ENCODE measurements at places on chromosomes 7 and 10.

DNA sequence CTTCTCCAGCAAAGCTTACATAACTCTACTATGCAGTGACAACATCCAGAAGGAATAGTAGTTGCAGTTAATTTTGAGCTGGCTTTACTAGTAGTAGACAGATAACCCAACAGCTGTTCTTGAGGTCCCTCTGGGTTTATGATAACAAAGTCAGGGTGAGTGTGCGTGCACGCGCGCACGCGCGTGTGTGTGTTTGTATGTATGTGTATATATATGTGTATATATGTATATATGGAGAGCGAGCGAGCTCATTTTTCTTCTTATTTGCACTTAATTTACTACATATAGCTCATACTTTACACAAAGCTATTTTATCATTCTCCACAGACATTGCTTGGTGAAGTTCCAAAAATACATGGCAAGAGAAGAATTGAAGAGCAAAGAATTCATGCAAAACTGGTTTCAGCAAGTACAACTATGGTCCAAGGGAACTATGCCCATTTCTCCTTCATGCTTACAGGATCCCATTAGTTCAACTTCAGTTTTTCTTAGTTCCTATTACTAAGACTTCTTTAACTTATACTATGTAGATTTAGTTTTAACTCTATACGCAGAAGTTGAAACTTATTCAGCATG lies 105.9 kb upstream of the TMEM168 start:
- no peak for DNase-seq

- no peak for DNase-seq
Measured at GRCh38 chr10:126029999-126030398, 133.6 kb downstream of the FANK1 start.

DNA sequence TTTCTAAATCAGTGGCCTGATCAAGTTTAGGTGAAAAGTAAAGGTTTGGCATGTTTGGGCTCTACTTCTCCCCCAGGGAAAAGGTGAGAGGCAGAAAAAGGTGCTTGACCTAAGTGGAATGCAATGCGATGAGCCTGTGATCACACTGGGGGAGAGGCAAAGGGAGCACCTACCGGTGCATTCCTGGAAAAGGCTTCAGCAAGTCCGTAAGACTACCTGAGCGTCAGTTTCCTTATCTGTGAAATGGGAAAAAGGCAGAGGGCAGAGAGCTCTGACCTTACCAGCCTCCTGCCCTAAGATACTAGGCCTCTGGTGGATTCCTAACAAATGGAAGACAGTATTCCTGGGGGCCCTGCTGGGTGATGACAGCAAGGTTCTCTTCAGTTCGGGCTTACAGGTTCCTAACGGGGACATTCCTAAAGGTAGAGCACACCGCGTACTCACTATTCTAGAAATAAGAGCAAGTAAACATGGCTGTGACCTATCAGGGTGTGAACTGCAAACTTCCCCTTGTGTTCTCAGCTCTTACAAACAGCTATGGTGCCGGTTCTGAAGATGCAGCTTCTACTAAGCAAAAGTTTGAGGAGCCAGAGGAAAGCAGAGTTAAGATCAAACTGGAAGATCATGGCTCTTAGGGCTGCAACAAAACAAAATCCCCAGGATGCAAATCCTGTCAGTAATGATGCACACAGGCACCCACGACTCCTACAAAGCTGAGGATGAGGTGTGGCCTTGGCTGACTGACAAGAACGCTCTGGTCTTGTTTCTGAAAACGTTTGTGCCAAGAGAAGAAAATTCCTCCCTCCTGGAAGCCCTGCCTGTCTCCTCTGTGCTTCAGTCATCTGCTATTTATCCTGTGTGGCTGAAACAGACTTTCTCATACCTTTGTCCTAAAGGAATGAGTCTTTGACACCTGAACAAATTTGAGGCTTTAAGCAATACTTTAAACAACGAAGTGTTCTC lies 13.3 kb upstream of the ACSL5 start:
- DNase-seq, result no peak

DNA sequence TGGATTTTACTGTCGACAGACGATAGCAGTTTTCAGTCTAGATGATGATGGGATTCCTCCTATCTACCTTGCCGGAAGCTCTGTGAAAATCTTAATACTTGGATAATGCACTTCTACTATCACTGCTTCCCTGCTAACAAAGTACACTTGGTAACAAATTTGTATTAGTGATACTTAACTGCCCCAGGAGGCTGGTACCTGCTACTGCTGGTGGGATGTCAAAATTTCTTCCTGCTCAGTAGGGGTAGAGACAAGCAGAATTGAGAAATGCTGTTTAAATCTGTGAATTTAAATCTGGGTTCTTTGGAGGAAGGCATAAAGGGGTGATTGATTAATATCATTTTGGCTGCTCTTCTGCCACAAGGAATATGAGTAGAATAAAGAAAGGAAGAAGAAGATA lies 99.8 kb upstream of the STRIP2 start:
- DNase-seq, result no peak

DNA sequence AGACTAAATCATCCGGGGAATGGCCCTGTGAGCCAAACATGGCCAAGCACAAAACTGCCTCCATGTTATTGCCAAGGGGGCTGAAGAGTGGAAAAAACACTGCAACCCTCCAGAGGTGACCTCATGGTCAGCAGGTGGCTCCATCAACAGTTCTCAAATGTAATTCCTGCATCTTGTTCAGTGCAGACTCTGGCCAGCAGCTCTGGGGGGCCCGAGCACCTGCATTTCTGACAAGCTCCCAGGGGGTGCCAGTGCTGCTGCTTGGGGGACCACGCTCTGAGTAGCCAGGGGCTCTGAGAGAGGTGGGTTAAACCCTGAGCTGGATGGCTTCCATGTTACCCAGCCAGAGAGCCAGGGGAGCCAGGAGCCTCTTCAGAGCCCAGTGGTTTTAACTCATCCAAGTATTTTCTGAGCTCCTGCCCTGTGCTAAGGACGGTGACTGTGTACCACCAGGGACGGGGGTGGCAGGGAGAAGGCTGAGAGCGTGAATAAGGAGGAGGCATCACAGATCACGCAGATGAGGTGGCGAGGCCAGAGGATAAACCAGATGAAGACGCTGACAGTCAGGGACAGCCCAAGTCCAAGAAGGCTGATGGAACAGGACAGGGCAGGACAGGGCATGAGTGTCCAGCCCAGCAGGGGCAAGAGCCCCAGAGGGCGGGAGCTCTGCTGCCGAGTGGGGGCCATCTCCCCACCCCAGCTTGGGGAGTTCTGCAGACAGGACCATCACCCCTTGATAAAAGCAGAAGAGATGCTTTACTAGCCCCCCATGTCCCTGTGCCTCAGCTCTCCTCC lies 52.9 kb downstream of the CLEC2L start:
- DNase-seq, result no peak

- DNase-seq, result no peak
Measured at GRCh38 chr10:24899571-24899970, 52.8 kb downstream of the PRTFDC1 start.

DNA sequence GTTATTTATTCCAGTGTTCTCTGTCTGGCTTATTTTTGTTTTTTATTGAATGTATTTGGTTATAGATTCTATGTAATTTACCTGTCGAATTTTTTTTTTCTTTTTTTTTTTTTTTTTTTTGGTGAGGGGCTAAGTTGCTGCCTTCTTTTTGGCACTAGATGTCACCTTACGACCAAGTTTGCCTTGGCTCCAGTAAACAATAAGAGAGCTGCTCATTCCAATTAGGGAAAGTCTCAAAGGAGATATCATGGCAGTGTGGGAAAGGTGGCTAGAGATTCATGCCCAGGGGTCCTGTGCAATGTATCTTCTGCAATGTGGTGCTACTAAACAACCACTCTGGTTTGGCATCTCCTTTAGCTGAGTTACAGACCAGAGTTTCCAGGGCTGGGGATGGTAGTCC lies 84.0 kb downstream of the PTPN20 start:
- DNase-seq, result peak; percentile 36

- peak; percentile 21 for DNase-seq
Measured at GRCh38 chr7:25260862-25261494, 32.7 kb upstream of the NPVF start.

DNA sequence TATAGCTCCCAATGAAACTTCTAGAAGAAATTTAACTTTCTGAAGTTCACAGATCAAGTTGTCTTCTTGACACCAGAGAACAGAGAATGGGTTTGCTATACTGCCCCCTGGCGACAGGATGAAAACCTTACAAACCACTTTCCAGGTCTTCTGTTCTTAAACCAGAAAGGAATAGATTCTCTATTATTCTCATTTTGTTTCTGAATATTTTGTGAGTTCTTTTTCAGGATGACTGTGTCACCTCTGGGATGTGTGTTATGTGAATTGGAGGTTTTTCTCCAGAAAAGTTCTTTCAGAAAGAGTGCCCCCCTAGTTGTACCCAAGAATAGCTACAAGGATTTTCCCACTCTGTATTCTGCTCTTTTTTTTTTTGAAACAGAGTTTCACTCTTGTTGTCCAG lies 6.3 kb downstream of the IFT22 start:
- peak; percentile 93 for DNase-seq
